Right hindlimb (tissue), 1 donor: ENCODE measurements at places on chromosomes 2 and 18.

DNA sequence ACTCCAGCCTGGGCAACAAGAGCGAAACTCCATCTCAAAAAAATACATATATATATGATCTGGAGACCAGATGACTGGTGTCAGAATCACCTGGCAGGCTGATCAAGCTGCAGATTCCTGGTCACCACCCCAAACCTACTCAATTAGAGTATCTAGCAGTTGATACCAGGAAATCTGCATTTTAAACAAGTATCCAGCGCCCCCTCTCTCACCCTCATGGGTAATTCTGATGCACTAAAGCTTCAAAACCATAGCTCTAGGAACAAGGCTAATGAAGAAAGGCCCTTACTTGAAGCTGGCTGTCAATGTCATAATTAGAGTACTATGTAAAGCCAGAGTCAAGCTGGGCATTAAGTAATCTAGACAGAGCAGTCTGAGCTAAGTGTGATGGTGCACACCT lies 25.0 kb upstream of the PCBP1 start:
- DNase-seq, result no peak

GRCh38 chr2:77746780-77747179 lies 224.6 kb upstream of the LRRTM4 start:
- no peak for DNase-seq

DNA sequence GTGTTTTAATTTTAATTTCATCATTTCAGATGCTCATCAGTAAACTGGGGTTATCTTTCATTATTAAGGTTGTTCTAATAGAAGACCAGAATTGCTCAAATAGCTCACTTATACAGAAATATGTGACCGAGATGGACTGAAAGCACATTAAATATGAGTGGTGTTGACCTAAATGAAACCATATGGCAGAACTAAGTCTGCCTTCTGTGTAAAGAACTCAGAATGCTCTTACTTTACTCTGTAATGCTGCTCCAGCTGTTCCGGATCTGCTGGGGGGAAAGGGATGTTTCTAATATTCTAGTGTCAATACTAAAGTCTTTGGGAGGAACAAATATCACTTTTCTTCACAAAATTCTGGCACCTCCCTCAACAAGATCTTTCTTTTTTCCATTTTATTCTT lies 131.0 kb downstream of the DPP4 start:
- no peak for DNase-seq

GRCh38 chr2:196970099-196970498 lies 43.6 kb upstream of the PGAP1 start:
- DNase-seq, result no peak

- DNase-seq, result no peak
Measured at GRCh38 chr2:96733931-96734330, 5.9 kb downstream of the LMAN2L start.

DNA sequence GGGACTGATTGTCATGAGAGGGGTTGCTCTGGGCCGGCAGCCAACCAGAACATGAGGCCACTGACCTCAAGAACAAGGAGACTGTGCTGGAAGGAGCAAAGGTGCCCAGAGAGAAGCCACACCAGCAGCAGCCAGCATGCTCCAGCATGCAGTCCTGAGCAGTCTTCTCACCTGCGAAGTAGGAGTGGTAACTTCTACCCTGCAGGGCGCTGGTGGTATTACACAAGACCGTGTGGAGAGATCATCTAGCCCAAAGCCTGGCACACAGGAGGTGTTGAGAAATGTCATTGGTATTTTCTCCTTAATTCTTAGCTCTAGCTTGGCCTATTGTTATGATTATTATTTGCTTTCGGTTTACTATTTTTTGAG lies 132.7 kb downstream of the TSN start:
- DNase-seq, result no peak

GRCh38 chr2:219633276-219634065 lies 6.0 kb downstream of the SLC4A3 start:
- no peak for DNase-seq

DNA sequence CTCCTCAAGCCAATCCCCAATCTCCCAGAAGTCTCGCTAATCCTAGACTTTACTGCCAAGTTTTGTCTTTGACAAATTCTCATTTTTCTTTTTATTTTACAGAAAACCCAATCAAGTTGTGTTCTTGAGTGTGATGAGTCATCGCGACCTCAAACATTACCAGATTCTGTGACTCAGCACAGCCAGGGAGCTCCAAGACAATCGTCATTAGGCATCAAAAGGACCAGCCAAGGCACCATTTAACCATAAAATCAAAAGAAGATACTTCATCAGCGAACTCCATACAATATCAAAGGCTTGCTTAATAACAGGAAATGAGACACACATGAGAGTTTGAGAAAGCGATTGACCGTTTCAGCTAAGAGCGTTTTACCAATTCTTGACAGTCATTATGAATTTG lies 146.2 kb upstream of the AGAP1 start:
- DNase-seq, result no peak

DNA sequence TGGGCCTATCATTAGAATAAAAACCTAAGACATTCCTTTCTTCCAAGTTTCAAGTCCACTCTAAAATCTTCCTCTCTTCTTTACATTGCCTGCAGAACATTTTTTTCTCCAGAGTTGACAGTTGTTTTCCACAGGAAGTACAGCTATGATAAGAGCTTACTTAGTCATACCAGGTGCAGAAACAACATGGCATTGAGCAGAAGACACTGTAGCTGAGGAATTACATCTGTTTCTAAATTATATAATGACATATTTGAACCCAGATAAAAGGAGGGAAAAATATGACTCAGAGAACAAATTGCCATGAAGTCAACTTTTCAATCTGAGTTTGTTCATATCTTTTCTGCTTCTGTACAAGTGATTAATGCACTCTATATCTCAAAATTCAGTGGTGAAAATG lies 30.2 kb downstream of the CMPK2 start:
- DNase-seq, result no peak

GRCh38 chr18:32454593-32454992 lies 16.1 kb downstream of the GAREM1 start:
- DNase-seq, result no peak

DNA sequence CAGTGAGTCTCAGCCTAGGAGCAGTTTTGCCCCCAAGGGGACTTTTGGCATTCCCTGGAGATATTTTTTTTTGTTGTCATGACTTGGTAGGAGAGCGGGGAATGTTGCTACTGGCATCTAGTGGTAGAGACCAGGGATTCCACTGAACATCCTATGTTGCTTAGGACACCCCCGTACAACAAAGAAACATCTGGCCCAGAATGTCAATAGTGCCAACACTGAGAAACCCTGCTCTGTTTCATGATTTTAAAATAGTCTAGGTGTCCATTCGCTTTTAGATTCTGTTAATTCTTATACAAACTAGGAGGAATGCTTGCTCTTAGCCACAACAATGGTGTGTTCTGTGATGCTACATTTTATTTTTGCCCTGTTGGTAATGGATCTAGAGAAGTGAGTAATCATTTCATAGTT lies 225.8 kb upstream of the SIX3 start:
- DNase-seq, result no peak

DNA sequence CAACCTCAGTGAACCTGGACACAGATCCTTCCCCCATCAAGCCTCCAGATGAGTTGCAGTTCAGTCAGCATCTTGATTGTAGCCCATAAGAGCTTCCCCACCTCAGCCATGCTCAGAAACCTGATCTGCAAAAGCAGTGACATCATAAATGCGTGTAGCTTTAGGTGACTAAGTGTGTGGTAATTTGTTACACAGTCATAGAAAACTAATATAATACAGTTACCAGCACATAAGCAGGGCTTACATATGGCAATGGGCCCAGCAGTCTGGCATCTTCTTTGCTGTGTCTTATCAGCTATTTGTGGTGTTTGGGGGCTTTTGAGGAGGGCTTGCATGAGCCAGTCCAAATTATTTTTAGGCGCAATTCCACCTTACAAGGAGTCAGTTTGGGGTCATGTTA lies 807.0 kb downstream of the SLC4A3 start:
- DNase-seq, result no peak

- DNase-seq, result no peak
Measured at GRCh38 chr2:67564626-67565025, 167.5 kb downstream of the ETAA1 start.

- no peak for DNase-seq
Measured at GRCh38 chr2:56117764-56118163, 66.0 kb upstream of the CCDC85A start.

GRCh38 chr2:133286326-133286922 lies 281.8 kb downstream of the NCKAP5 start:
- no peak for DNase-seq

DNA sequence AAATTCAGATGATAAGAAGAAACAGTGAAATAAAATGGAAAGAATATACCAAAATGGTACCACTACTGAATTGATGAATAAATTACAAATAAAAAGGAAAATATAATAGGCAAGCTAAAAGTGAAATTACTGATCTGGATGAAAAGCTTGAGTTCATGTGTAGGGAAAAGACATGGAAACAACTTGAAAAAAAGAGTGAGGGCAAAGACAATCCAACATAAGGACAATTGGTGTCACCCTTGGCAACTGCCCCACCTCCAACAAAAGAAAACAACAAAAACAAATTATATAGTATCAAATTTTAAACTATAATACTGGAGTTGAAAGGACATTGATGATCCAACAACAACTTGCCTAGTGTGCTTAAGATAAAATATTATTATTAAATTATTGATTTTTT lies 37.6 kb downstream of the PPP1R1C start:
- no peak for DNase-seq

DNA sequence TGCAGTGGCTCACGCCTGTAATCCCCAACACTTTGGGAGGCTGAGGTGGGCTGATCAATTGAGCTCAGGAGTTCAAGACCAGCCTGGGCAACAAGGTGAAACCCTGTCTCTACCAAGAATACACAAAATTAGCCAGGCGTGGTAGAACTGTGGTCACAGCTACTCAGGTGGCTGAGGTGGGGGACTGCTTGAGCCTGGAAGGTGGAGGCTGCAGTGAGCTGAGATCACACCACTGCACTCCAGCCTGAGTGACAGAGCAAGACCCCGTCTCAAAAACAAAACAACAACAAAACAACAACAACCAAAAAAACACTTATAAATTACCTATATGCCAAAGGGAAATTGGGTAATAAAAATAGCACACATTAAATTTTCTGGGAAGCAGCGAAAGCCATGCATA lies 141.6 kb downstream of the HDAC4 start:
- DNase-seq, result no peak

GRCh38 chr2:54040250-54040649 lies 69.5 kb upstream of the PSME4 start:
- DNase-seq, result no peak

DNA sequence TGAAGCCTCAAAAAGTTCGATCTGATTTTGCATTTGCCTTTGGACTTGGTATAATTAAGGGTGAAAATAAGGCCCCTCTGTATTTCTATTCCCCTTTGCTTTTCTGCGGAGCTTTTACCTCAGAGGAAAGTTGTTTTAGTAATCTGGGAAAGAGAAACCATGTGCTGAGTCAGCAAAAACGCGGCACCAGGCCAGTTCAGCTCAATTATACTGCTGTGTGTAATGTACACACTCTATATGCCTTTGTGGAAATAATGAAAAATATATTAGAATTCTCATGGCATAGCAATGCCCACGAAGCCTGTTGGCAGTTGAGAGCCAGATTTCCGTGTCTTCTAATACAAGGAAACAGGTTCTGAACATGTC lies 161.9 kb upstream of the SIX2 start:
- DNase-seq, result peak; percentile 61

GRCh38 chr18:12895014-12895413 lies 11.0 kb upstream of the PTPN2 start:
- no peak for DNase-seq

DNA sequence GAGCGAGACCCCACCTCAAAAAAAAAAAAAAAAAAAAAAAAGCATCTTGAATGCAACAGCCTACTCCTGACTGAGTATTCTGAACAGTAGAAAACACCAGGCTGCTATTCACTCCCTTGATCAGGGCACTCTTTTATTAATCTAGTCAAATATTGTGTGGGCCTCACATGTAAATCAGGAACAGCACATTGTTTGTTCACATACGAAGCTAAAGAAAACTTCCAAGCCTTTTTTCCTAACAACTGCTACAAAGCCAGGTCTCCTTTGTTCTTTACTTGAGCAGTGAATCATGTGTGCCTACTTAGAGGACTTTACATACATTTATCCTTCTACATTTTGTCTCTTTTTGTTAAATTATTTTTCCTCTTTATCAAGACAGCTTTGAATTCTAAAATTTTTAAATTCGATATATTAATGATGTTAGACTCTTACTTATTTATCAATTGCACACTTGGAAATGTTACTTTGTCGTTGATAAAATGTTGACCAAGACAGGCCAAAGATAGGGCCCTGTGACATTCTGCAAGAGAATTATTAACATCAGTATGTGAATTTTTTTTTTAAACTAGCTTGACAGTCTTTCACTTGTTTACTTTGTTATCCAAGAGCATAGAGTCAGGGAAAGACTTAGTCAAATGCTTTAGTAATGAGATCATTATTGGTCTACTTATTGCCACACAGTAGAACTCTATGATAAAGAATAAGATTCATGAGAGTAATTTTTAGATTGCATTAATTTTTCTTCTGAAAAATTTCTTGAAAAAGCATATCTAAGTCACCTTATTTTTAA lies 13.2 kb downstream of the SPATS2L start:
- no peak for DNase-seq

DNA sequence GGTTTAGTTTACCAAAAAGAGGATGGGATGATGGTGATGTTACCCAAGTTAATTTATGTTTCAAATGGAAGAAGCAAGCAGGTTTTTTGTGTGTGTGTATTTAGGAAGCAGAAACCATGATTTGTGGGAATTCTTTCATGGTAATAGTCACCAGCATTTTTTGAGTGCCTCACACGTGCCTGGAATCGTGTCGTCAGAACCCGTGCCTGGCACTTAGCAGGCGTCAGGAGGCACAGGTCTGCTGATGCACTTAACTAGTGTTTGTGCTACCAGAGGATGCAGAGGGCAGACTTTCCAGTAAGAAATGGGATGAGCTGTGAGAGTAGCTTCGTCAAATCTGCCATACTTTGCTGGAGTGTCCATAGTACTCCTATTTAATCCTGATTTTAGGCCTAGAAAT lies 41.1 kb downstream of the LYPD6 start:
- no peak for DNase-seq

GRCh38 chr18:65124633-65125032 lies 626.2 kb upstream of the CDH7 start:
- no peak for DNase-seq

GRCh38 chr2:223813329-223813728 lies 24.1 kb downstream of the AP1S3 start:
- no peak for DNase-seq

DNA sequence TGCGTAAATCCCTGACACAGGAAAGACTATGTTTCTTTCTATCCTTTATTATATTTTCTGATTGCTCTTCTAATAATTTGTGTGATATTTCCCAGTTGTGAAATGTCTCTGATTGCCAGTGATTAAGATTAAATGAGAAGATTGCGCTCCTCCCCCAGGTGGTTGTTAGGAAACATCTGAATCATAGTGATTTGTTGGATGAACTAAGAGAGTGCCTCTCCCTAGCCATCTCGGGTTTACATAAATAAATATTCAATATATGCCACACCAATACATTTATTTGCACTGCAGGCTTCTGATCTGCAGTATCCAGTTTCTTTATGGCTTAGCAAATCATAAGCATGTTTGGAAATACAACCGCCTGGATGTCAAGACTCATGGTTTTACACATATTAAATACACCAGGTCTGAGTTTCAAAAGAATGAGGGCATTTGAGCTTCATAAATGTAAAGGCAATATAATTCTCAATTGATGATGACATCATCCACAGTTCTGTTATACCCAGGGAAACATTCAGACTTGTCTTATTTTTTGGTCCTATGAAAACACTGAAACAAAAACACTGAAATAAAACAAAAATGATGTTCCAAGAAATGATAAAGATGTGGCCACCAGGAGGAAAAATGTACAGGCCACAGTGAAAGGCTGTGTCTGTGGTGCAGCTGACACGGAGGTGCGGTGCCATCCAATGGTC lies 826.7 kb upstream of the ACVR2A start:
- DNase-seq, result no peak
